ENCODE measurements at places on chromosomes 12 and 14.

GRCh38 chr12:46343118-46343852 is 29.3 kb downstream of the SLC38A2 start:
- DNase-seq: no peak

GRCh38 chr14:91464615-91465205 is 45.4 kb downstream of the PPP4R3A start:
- no peak for DNase-seq

DNA sequence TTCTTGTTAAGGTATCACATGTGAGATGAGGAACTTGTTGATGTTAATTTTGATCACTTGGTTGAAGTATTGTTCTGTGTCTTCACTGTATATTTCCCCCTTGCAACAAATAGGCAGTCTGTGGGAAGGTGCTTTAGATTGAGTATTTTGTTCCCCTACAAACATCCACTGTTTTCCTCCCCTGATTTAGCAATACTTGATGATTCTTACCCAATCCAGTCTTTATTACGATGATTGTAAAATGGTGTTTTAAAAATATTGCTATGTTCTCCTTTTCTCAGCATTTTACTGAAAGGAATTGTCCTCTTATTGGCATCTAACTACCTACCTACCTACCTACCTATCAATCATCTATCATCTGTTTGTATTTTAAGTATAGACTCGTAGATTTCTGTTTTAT is 66.3 kb downstream of the ETNK1 start:
- no peak for DNase-seq

DNA sequence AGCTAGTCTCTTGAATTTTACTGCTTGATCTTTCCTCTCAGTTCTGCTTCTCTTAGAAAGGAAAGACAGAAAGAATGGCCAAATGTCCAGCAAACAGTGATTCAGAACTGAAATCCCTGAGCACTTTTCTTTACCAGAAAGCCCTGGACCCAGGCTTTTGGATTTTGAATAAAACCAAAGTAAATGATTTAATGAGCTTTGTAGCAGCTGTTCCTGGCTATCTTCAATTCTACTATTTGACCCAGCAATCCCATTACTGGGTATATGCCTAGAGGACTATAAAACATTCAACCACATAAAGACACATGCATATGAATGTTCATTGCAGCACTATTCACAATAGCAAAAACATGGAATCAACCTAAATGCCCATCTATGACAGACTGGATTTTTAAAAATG is 187.2 kb downstream of the PRKD1 start:
- DNase-seq: no peak

- DNase-seq: no peak
Observed at GRCh38 chr14:43169722-43170121, 1337.4 kb downstream of the FSCB start.

DNA sequence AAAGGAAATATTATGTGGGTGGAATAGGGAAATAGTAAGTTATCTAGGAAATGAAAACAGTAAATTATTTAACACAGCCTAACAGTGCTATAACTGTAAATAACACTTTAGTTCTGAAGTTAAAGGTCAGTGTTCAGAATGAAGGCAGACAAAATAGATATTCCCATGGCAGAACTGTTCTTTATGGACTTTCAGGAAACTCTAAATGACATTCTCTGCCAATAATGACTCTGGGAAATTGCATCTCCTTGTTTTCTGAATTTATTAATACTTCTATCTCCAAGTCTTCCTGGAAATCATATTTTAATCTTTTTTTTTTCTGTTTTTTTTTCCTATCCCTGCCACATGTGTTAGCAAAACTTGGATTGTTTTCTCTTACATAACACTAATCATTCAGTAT is 101.4 kb downstream of the PDE3A start:
- no peak for DNase-seq

DNA sequence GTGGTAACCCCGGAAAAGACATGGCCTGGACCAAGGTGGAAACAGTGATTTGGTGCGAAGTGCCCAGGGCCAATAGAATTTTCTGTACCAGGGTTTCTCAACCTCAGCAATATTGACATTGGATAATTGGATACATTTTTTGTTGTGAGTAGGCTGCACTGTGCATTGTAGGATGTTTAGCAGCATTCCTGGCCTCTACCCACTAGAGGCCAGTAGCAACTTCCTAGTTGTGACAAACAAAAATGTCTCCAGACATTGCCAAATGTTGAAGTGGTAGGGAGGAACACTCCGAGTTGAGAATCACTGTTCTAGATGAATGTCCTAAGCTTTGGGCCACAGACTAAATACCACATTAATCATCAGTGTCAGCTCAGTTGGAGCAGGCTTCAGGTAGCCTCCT is 6.2 kb upstream of the CGRRF1 start:
- no peak for DNase-seq

DNA sequence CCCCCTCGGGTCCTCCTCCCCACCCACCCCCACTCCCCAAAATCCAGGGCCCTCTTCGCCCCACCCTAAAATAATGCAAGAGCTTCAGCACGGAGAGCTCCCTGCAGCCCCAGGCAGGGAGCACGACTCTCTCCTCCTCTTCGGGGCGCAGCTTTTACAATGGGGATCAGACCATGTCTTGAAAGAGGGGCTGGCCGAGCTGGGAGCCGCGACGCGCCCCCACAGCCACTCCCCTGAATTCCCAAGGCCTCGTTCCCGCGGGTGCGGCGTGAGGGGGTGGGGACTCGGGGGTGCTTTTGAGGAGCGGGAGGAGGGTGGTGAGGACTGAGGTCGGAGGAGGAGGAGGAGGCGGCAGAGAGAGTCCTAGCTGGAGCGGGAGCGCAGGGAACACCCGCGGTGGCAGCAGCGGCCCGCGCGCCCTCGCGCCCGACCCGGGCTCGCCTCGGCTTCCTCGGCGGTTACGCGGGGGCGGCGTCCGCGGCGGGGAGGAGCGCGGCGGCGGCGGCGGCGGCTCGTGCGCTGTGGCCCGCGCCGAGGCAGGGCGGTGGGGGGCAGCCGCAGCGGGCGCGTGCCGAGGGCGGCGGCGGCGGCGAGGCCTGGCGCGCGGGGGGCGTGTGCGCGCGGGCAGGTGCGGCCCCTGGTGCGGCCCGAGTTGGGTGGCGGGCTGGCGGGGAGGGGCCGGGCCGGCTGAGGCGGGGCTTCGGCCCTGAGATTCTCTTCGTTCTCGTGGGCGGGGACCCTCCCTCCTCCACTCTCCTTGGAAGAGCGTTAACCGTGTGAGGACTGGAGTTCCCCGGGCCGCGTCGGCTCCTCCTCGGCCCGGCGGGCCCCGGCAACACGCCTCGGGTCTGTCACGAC is at the start of gene ANKS1B:
TSS of gene ANKS1B (minus strand) at position 666 of the 858 bp plus-strand sequence. CDS start 699 bp downstream, outside the sequence.
- peak; percentile 42 for DNase-seq

DNA sequence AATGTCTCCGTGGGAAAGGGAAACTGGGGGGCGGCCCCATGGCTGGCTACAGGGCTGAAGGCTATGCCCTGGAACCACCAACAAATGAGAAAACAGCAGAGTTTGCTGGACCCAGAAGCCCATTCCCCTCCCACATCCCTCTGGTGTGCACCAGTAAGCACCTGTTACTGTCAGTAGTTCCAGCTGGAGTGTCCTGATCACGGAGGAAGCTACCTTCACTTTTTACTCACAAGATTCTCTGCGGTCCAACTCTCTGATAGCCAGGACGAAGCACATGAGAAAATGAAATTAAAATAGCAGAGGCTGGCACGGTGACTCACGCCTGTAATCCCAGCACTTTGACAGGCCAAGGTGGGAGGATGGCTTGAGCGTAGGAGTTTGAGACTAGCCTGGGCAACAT is 22.7 kb upstream of the MEG3 start:
- no peak for DNase-seq

DNA sequence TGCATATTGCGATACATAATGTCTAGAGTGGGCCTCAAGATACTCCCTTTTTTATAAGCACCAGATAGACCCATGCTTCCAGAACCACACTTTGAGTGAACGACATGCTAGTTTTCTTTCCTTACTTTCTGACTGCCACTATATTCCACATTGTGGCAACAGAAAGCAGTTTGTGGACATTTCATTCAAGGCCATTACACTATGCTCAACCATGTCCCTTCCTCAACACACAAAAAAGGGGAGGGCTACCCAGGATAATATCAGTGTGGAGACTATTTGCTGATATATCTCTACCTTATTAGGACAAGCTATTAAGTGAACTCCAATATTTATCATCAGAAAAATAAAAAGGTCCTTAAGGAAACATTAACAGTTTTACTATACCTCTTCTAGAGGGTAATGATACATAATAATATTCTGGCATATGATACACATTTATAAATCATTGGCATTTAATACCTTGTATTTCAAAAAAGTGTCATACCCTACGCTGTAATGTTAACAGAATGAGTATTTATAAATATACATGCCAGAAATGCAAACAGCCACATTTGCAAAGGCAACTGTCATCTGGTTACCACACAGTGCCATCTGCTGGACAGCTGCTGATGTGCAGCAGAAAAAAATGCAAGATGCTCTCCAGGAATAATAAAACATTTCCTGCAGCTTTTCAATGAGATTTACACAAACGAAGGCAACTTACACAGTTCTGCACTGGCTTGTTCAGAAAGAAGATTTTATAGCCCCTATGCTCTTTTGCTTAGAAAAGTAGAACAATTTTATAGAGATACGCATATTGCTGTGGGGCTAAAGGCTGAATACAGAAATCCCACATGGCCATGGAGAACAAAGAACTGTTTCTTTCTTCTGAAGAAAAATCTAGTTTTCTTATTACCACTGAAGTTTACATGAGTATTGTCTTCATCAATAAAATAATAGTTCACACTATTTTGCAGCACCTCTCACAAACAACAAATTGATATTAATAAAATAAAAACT is 182.2 kb upstream of the GRIP1 start:
- DNase-seq: peak; percentile 74

DNA sequence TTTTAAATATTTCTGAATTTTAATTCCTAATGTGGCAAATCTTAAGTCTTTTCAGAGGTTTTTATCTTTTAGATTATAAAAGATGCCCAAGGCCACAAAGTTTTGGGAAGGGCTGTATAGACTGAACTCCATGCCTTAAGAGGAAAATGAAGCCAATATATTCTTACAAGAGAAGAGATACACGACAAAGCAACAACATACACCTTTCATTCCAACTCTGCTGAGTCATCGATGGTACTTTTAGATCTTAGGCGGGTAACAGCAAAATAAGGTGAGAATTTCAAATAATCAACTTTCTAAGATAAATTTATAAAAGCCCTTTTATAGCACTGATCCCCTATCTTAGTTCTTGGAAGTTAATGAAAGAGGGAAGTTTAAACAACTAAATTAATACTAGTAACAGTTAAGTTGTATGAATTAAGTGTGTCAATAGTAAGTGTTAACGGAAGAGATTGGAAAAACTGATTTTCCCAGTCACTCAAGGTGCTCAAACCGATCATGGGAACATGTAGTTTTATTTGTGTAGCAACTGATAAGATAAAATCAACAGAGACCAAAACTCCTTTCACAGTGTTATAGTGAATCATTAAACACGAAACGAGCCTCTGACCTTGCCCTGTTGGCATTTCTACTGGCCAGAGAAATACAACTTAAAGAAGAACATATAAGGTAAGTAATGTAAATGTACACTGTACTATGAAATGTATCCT is 18.8 kb upstream of the PIK3C2G start:
- DNase-seq: no peak

GRCh38 chr12:79183003-79183402 is 318.4 kb downstream of the SYT1 start:
- DNase-seq: no peak

DNA sequence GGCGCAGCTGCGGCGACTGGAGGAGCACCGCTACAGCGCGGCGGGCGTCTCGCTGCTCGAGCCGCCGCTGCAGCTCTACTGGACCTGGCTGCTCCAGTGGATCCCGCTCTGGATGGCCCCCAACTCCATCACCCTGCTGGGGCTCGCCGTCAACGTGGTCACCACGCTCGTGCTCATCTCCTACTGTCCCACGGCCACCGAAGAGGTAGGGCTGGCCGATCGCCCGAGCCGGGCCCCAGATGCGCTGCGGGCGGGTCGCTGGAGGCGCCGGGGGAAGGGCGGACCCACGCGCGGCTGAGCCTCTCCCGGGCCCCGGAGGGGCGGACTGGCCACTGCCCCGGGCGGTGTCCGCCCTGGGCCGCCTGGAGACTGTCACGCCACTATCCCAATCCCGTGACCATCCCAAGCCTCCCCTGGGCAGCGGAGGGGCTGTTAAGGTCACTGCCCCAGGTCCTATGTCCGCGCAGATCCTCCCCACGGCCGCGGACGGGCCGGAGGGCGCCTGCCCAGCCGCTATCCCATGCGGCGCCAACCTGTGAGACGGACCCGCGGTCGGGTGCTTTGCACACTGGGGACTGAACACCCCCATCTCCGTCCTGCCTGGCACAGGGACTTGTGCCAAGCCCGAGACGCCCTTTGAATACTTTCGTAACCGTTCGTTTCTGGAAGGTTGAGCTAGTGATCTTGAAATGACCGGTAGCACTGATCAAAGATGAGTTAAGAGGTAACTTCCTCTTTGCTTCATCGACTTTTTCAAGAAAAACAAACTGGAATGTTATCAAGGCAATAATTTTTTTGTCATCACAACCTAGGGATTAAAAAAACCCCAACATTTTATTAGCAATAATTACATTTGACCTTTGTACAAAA is 725 bp downstream of the CHPT1 start:
- no peak for DNase-seq

DNA sequence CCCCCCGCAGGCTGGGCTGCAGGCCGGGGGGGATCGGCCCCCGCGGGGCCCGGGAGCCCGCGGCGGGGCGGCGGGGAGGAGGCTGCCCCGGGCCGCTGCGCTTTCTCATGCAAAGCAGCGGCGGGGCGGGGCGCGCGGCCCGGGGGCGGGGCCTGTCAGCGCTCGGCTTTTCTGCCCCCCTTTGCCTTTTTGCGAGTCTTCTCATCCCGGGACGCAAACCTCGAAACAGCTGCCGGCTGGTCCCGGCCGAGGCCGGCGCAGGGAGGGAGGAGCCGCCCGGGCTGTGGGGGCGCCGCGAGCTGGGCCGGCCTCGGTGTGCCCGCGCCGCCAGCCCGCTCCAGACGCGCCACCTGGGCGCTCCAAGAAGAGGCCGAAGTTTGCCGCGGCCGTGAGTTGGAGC is at the start of gene FZD10:
TSS of gene FZD10 (plus strand) at position 198 of the 400 bp plus-strand sequence. CDS start 479 bp downstream, outside the sequence.
- DNase-seq: peak; percentile 31

DNA sequence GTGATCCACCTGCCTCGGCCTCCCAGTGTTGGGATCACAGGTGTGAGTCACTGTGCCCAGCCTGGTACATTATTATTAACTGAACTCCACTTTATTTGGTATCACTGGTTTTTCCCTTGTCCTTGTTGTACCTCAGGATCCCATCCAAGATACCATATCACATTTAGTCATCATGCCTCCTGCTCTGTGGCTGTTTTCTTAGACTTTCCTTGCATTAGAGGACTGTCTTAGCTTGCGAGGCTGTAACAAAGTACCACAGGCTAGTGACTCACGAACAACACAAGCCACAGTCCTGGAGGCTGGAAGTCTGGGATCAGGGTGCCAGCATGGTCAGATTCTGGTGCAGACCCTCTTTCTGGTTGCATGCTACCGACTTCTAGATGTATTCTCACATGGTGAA is 12.2 kb downstream of the KLC1 start:
- DNase-seq: no peak

DNA sequence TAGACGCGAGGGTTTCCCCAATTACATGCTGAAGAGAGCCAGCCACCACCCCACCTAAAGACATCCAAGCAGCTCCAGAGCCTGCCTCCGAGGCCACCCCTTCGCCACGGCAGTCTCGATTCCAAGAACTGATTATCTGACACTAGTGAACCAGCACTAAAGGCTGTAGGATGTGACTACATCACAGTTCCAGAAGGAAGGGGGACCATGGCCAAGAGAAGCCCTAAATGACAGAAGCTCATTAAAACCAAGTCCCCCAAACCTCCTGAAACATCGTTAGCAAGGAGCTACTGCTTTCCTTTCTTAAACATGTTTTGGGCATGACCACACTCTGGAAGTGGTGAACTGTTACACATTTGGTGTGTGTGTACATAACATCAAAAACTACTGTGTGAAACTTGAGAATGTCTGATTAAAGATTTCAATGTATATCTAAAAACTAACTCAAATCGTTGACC is 88.2 kb downstream of the DUSP16 start:
- DNase-seq: no peak

All from activated naive CD8-positive, alpha-beta T cell treated with anti-CD3 and anti-CD28 coated beads, Interleukin-2, amount 10 ng/mL, durations not matched to agents 7 days and 5 days (primary cell).